Cardiac septum (tissue), 1 donor: ENCODE measurements at places on chromosomes 5 and 9.
A peak's percentile ranks its signal among the peaks of the same experiment; 100 is the strongest.

GRCh38 chr9:19640014-19640413 lies 148.8 kb downstream of the SLC24A2 start:
- DNase-seq: no peak

- no peak for DNase-seq
Measured at GRCh38 chr5:150036513-150036912, 36.0 kb downstream of the HMGXB3 start.

- no peak for DNase-seq
Measured at GRCh38 chr9:130541533-130541932, 37.8 kb upstream of the FUBP3 start.

- DNase-seq: peak; percentile 43
Measured at GRCh38 chr9:38096238-38096805, 27.3 kb upstream of the SHB start.

DNA sequence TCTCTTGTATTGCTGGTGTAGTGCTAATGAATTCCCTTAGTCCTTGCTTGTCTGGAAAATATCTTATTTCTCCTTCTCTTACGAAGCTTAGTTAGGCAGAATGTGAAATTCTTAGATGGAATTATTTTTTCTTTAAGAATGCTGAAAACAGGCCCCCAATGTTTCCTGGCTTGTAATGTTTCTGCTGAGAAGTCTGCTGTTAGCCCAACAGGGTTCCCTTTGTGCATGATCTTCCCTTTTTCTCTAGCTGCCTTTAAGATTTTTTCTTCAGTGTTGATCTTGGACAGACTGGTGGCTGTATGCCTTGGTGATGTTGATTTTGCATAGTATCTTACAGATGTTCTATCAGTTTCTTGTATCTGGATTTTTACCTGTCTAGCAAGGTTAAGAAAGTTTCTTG lies 191.3 kb upstream of the DMRTA1 start:
- no peak for DNase-seq

DNA sequence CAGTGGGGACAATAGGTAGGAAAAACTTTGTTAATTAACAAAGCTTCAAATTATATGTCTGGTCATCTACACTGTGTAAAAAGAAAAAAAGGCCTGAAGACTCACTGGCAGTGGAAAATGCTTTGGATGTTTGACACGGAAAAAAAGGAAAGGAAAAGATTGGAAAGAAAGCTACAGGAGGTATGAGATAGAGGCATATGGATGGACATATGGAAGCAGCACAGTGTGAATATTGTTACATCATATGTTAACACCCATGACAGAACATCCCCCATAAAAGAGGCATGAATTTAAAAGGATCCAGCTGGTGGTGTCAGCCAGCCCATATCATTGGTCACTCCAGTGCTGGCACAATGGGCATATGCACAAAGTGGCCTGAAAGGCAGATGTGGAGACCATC lies 19.0 kb upstream of the ADAMTS19 start:
- DNase-seq: no peak

GRCh38 chr9:88197781-88198340 lies 59.6 kb upstream of the SPATA31C2 start:
- DNase-seq: no peak

DNA sequence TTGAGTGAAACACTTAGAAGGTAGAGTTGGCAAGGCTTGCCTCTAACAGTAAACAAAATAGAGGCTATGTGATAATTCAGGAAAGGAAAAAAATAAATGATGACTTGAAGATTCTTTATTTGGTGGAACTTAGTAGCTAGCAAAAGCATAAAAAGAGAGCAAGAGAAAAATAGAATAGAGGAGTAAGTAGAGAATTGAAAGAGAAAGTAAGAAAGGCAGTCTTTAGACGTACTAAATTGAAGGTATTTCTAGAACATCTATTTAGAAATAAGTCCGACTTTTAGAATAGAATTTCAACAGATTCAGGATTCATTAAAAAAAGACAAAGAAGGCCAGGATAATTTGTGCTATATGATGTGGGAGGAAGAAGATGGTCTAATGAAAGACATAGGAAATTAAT lies 128.1 kb upstream of the MINAR2 start:
- DNase-seq: no peak

DNA sequence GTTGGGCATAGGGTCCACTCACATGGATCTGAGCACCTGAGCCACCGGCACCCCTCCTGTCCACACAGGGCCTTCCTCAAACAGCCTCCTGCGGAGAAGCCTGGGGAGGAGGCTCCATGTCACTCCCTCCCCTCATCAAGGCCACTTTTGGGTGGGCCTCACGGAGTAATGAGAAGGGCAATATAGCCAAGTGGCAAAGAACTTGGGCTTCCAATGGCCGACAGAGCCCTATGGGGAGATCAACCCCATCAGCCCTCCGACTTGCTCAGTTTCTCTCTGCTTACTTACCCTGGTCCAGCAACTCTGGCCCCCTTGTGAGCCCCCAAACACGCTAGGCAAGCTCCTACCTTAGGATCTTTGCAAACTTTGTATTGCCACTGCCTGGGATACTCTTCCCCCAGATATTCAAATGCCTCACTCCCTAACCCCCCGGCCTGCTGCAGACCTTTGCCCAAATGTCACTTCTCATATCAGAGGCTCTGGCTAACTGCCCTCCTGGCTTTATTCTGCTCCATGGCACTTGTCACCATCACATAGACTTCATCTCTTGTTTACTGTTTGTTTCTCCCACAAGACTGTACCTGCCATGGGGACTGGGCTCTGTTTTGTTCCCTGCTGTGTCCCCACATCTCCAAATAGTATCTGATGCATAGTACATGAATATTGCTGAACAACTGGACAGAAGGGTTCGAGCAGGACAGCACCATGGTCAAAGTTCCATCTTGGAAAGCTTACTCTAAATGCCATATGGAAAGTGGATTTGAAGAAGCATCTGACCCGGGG lies 220.8 kb downstream of the FSTL4 start:
- DNase-seq: no peak

- DNase-seq: no peak
Measured at GRCh38 chr5:77928776-77929300, 152.7 kb upstream of the TBCA start.

GRCh38 chr5:159242656-159243055 lies 20.4 kb upstream of the UBLCP1 start:
- no peak for DNase-seq

- DNase-seq: no peak
Measured at GRCh38 chr5:33491941-33492340, 51.2 kb downstream of the TARS1 start.

DNA sequence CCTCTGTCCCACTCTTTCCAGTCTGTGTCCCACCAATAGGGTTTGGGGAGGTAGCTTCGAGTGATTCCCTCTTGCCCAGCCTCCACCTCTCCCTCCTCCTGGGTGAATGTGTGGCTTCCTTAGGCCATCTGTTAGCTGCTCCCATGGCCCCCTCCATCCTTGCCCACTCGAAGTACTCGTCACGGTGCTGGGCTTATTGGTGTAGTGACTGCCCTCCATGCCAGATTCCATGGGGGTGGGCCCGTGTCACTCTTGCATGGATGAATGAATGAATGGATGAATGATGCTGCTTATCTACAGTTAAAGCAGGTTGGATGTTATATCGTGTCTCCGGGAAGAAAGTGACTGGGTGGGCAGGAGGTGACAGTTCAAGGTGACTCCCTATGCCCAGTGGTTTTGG lies 19.1 kb downstream of the HMCN2 start:
- DNase-seq: peak; percentile 46

DNA sequence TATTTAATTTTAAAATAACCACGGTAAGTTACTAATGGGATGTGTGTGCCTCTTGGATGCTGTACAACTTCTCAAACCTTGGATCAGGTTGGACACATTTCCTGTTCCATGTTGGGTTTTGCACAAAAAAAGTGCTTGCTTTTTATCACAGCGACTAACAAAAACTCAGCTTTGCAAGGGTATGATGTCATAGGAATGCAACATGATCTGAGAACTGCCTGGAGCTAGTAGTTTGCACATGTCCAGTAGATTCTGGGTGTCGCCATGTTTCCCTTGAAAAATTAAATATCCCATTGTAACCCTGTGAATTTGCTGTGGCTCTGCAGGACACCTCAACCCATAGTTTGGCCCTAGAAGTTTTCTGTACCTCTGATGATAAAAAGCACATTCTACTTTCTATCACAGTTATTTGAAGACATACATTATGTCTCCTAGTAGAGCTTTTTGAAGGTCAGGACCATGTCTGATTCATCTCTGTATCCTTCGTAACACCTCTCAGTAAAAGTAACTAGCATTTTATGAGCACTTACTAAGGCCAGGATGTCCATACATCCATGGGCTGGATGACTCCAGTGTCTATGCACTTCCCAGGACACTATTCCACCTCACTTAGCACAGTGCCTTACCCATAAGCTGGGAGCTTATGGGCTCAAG lies 11.5 kb upstream of the FRMPD1 start:
- DNase-seq: no peak

GRCh38 chr9:111897601-111898137 lies 1.1 kb downstream of the UGCG start:
- DNase-seq: no peak

DNA sequence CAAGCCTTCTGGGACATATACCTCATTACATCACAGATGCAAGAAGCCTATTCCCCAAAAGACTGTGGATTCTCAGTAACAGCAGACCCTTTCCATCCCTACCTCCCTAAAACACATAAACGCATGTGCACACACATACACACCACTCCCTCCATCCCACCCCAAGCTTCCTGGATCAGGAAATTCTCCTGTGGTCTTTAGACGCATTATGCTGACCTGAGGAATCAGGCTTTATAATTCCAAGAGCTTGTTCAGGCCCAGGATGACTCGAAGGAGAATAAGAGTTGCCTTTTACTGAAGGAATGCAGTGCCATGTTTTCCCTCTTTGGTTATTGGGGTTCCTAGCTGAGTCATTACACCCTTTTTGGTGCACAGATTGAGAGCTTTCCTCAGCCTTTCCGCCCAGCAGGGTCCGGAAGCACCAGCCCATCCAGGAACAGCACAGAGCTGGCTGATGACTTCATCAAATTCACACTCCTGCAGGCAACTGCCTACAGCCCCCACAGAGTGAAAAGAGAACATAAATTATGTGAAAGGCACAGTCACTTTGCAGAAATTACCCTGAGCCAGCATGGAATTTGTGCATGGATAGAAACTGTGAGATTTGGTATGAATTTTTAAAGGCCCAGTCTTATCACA lies 385.0 kb upstream of the TRPC7 start:
- DNase-seq: no peak

- DNase-seq: no peak
Measured at GRCh38 chr5:35813521-35813920, 43.2 kb upstream of the IL7R start.

- no peak for DNase-seq
Measured at GRCh38 chr9:136787690-136788400, 3.3 kb upstream of the TMEM141 start.

DNA sequence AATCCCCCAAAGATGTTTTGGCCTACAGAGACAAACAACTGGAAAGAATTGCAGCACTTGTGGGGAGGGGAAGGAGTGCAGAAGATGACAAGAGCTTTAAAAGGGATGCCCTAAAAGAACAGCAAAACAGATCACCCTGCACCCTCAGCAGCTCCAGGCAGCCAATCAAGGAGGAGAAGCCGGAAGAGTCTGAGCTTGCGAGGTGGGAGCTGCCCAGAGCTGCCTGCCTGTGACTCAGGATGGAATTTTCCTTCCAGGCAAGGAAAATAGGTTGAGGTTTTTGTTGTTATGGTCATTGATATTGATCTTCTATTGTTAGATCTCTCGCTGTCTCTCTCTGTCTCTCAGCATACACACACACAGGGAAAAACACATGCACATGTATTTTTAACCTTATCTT lies 70.3 kb upstream of the MAP1B start:
- DNase-seq: no peak

GRCh38 chr9:108186642-108187395 lies 669.0 kb downstream of the ACTL7B start:
- peak; percentile 76 for DNase-seq

DNA sequence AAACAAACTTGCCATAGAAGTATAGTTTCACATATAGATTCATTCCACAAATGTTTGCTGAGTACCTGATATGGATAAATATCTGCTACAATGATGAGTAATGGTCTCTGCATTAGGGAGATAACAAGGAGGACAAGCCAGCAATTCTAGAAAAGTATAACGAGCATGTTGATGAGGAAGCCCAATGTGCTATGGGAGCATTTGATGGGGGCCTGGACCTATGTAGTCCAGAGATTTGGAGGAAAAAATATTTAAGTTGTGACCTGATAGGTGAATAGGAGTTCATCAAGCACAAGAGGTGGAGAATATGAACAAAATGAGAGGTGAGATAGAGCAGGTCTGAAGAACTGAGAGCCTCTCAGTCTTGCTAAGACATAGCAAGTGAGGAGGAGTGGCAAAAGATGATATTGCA lies 14.4 kb upstream of the TMEM245 start:
- DNase-seq: no peak

GRCh38 chr5:139181835-139182452 lies 16.2 kb downstream of the SIL1 start:
- no peak for DNase-seq

DNA sequence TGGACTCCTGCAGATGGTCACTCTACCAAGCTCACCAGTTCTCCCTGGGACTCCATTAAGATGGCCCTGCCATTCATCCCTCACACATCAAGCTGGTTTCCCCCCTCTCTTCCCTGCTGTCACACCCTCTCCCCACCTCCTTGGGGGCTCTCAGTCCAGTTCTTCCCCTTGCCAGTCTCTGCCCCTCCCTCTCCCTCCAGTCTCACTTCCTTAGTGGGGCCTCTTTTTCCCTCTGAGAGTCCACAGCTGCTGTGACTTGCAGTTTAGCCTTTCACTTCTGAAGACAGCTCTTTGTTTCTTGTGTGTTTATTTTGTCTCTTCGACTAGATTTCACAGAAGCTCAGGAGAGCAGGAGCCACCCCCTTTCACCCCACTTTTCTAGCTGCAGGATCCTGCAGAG lies 10.5 kb downstream of the DOCK2 start:
- DNase-seq: no peak

- no peak for DNase-seq
Measured at GRCh38 chr9:34589636-34590380, at the start of gene CNTFR. Gene CNTFR (minus strand): TSS chr9:34589724. CDS start chr9:34568981, 20,743 bp downstream.

- DNase-seq: no peak
Measured at GRCh38 chr5:83927140-83927733, 206.6 kb upstream of the HAPLN1 start.

GRCh38 chr5:124859027-124859426 lies 112.6 kb upstream of the ZNF608 start:
- DNase-seq: no peak

- DNase-seq: peak; percentile 77
Measured at GRCh38 chr5:160188141-160189015, 40.9 kb upstream of the FABP6 start.

DNA sequence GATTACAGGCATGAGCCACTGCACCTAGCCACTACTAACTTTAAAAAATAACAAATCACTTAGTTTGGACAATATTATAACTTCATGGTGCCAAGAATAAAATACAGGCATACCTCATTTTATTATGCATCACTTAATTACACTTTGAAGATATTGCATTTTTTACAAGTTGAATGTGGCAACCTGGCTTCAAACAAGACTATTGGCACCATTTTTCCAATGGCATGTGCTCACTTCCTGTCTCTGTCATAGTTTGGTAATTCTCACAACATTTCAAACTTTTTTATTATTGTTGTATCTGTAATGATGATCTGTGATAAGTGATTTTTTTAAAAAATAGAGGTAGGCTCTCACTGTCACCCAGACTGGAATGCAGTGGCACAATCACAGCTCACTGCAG lies 49.9 kb upstream of the ERBIN start:
- no peak for DNase-seq

GRCh38 chr5:1429496-1429895 lies 15.7 kb downstream of the SLC6A3 start:
- peak; percentile 22 for DNase-seq
